ENCODE measurements at places on chromosomes 2 and 18.

DNA sequence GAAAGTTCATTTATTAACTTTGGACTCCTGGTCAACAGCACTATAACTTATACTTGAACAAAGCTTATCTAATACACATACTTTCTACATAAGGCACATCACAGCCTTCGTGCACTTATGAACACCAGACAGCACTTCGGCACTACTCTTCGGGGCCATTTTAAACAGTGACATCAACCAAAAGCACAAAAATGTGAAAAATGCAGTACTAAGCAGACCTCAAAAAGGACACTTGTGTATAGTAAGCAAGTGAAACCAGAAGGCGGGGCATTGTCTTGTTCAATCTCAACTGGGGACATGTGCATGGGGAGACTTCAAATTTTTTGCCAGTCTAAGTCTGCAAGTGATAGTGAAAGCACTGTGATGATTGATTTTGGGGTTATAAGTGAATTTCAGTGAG lies 163.0 kb downstream of the NCKAP5 start:
- no peak for DNase-seq

DNA sequence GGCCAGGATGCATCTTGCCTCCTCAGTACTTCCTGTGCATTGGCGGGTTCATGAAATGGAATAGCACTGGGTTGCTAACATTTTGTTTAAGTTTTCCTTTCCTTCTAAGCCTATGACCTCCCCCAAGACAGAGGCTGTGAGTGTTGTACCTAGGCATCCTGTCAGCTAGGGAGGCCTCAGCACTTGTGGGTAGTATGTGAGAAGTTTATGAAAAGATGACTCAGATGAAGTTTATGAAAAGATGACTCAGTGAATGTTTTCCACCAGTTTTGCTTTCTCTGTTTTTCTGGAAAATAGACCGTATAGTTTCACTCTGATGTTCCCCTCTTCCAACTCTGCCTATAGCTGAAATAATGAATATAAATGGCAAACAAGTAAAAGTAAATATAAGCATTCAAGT lies 412.9 kb downstream of the TMEM182 start:
- DNase-seq = no peak

DNA sequence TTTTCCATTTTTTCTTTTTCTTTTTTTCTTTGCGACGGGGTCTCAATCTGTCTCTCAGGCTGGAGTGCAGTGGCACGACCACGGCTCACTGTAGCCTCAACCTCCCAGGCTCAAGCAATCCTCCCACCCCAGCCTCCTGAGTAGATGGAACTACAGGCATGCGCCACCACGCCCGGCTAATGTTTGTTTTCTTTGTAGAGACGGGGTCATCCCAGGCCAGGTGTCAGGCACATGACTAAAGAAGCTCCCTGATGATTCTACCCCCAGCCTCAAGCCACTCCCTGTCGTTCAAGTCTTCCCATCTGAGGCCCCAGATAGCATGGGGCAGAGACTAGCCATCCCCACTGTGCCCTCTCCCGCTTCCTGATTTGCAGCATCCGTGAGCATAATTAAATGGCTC lies 9.8 kb upstream of the FZD5 start:
- DNase-seq = no peak

- no peak for DNase-seq
These were observed 35.8 kb downstream of the ANO7 start for GRCh38 chr2:241224018-241224850.

DNA sequence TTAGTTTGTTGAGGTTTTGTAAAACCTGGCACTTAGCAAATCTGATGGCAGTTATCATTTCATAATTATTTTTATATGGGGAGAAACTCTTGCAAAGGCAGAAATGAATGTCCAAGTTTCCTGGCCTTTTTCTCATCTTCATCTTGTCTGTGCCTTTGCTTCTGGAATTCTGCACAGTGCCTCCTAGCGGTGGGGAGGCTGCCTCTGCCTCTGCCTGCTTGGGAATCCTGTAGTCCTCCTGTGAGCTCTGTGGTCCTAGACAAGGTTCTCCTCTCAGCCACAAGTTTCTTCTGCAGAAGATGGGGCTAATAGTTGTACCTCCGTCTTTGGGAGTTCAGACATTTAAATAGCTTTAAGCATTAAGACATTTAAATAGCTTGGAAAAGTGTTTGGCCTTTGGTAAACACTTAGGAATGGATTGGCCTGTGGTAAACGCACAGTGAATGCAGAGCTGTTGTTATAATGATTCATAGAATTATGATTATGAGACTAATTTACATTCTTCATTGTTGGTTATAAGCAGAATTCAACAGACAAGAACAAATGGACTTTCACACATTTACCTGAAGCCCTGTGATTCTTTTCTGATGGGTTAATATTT lies 101.2 kb downstream of the ZNF236 start:
- DNase-seq = no peak

Measured in NCI-H2081 treated with DMSO at 0.1 percent for 48 hours (cell line).